CD4-positive, alpha-beta T cell (primary cell): ENCODE measurements at places on chromosomes 3 and 15.
A peak's percentile ranks its signal among the peaks of the same experiment; 100 is the strongest.

DNA sequence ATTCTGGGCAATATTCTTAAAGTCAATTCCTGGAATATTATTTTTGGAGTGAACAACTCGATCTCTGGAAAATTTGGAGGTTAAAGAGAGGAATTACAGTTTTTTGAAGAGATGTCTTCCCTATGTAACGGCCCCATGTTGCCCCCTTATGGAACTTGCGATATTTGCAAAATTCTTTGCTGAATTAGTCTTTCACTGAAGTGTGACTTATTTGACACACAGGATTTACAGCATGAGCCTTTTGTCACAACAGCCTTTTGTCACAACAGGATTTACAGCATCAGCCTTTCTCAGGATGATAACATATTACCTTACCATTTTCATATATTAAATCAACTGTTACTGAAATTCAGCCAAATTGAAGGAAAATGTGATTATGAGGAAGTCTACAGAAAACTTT is 37.8 kb upstream of the SPTSSB start:
- peak; percentile 10 for DNase-seq

DNA sequence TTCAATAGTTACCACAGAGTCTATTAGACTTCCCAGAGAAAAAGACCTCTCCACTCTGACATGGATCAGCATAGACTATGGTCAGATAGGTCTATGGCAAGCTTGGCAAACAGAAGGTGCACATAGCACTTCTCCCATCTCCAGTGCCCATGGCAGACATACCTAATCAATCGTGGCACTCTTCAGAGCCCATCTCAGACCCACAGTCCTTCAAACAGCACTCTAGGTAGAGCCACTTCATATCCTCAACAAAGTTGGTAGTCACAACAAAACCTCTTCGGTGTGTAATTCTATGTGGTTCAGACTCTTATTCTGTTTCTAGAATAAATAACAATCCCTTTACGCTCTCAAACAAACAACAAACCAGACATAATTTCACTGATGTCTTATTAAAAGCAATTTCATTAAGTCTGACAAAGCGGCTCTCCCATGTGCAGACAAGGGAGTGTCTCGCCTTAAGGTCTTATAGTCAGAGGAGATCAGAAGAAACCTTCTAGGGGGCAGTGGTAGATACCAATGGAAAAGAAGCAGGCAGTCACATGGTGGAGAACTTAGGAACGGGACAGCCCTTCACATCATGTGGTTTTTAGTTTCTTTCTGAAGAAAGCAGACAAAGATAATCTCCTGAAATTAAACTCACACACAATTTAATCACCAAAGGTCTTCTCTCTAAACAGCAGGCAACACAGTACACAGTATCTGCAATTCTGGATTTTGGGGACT is 483.4 kb downstream of the FOXP1 start:
- DNase-seq = no peak

DNA sequence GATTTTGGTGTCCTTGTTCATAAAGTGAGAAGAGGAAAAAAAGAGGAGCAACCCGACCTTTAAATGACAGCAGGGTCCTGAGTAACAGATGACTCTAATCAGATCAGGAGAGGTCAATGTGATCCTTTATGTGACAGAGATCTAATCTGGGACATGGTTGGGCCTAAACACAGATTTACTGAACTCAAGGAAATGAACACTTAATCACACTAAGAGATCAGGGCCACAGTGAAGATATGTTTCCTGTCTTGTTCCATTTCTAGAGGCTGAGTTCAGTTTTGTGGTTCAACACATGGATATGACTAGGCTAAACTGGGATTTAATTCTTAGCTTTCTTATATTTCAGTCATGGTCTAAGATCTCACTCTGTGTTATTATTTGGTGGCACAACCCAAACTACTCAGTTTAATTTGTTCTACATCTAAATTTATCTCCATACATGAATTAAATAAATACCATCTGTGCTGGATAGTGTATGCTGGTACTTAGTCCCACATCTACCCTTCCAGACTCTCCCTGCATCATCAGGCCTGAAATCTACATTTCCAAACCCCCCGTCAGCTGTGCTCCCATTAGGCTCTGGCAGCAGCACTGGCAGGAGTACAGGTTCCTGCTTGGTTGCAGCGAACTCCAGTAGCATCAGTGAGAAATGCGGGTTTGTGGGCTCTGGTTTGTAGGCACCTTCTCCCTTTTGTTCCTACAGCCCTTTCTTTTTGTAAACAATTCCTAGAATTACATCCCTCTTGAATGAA is 22.6 kb downstream of the SFMBT1 start:
- no peak for DNase-seq

DNA sequence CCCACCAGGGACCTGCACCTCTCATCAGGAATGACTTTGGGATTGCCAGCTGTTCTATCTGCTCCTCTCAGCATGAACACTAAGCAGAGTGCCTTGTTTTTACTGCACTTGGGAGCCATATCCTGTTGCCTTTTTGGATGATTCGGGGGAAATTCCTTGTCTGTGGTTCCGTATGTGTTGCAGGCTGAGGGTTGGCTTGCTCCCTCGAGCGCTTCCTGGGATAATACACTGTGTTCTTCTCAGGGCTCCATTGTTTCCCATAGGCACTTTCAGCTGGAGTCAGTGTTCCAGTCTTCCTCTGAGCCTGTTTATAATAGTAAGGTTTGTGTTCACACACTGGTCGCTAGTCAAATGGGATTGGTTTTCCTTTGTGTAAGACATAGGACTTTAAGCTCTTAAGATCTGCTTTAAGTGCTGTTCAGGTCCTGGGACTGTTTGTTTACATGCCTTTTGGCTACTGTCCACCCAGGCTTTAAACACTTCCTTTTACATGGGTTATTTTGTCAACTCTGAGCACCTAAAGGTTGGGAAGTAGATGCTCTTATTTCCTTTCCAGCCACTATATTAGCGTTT is 23.4 kb downstream of the BOC start:
- DNase-seq = no peak

- no peak for DNase-seq
These were observed 72.5 kb downstream of the ATP2B2 start for GRCh38 chr3:10432931-10433330.

DNA sequence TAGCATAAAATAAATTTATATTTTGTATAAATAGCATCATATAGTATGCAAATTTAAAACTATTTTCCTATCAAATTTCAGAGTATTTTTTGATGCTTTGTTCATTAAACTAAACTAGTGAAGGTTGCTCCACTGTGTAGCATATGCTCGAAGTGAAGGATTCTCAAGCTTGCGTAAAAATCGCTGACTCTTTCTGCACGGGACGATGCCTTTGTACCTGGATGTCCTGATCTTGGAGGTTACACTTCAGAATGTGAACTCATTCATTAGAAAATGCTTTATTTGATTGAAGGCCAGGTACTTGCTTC is 305.0 kb downstream of the WDR72 start:
- DNase-seq = no peak

GRCh38 chr3:115704661-115705338 is 81.5 kb downstream of the GAP43 start:
- DNase-seq = no peak

GRCh38 chr3:14360123-14360881 is 42.1 kb upstream of the SLC6A6 start:
- DNase-seq = no peak

GRCh38 chr15:69405110-69405509 is 9.0 kb upstream of the KIF23 start:
- no peak for DNase-seq
